ENCODE measurements at places on chromosomes 11 and 22. TPM values are rescaled to one million over a fixed set of nuclear protein-coding genes. Genes with fewer than 3 reads are reported as not detected.
A peak's percentile ranks its signal among the peaks of the same experiment; 100 is the strongest.

DNA sequence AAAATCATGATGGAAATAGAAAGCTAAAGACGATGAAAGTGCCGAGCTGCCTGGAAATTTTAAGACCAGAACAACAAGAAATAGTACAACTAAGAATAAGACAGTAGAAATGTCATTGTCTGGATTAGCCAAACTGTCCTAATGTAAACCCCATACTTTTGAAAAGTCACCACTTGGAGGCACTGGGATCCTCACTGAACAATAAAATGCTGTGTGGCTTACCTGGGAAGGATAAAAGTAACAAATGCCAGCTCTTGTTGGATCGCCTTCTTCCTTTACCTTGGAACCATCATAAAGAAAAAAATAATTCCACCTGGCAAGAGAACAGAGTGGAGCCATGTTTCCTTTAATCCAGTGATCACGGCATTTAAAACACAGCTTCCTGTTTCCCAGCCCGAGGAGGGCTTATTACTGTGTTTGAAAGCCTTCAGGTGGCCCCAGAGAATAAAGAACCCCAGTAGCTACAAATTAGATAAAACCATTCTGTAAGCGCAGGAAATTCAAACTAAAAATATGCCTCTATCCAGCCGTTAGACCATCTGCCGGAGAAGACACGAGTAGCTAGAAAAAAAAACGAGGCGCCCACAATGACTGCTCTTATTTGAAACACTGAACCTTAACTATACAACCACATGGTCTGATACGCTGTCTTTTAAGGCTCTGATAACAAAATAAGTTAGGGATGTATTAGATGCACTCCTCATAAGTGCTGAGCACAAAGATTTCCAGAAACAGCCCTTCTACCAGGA is 4.4 kb downstream of the HPS4 start:
- DNase-seq = no peak

GRCh38 chr11:113477321-113477720 is 2.1 kb upstream of the DRD2 start:
- DNase-seq = no peak

DNA sequence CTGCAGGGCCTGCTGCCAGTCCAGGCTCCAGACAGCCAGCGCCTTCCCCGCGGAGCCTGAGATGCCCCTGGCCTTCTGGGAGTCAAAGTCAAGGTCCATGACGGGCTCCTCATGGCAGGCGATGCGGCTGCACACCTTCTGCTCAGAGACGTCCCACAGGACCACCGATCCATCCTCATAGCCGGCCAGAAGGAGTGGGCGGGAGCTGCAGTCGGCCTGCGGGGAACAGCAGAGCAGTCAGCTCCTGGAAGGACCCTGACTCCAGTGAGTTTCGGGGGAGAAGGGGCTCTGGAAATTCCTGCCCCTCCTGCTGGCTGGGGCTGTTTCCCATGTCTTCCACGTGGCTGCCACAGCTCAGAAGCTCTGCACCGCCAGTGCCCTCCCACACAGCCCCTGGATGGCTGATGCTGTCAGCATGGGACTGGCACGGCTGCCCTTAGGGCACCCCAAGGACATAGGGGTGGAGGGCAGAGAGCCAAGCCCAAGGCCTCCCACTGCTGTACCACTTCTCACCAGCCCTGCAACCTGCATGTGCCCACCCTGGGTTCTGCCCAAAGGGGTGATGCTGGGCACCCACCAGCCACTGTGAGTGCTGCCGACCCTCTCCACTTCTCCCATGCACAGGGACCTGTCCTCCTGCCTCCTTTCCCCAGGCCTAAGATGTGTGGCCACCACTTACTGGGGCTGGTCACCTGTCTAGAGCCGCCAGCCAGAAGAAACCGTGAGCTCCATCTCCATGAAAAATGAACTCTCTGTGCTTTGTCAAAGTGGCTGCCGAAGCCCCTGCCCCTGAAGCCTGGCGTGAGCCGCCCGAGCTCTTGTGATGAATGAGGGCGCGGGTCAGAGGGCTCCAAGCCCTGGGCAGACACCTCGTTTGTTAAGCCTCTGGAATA is 41.7 kb downstream of the TBX1 start:
- DNase-seq = no peak

- no peak for DNase-seq
These were observed 33.0 kb upstream of the PAK1 start for GRCh38 chr11:77506857-77507256.

DNA sequence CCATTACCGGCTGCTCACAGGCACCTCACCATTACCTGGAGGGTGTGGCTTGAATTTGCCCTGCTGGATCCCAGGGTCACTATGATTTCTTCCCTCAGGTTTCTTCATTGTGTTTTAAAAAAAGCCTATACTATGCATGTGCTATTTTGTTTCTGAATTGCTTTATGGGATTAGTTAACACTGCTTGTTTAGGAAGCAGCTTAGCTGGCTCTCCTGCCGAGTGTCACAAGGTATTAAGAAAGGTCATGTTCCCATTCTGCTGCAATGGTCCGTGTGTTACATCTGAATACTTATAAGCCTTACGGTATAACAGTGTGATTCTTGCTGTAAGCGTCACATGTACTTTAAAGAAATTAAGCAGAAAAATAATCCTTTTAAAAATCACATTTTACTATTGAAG is 380.6 kb upstream of the B3GAT1 start:
- DNase-seq = no peak

DNA sequence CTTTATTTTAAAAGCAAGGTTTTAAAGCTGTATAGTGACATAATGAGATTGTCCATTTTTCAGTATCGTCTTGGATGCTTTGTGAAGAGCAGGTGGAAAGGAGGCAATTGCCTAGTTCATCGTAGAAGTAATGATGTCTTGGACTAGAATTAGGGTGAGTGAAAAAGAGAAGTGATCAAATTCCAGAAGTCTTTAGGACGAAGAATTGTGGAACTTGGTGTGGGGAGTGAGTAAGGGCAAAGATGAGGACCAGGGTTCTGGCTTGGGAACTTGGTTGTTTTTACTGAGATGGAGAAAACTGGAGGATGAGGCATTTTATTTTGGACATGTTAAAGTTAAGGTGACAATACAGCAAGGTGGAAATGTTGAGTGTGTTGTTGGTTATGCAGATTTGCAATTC is 1.2 kb downstream of the ILK start:
- no peak for DNase-seq

- DNase-seq = peak; percentile 10
These were observed 795.5 kb downstream of the METTL15 start for GRCh38 chr11:28903716-28904115.

Gene CENATAC
- 15.2 TPM for total RNA-seq

Gene NOX4
- 0.51 TPM for total RNA-seq

Gene OR5P2
- not detected for total RNA-seq
